SIG-M5 (cell line): ENCODE measurements at places on chromosomes 7 and 10.

DNA sequence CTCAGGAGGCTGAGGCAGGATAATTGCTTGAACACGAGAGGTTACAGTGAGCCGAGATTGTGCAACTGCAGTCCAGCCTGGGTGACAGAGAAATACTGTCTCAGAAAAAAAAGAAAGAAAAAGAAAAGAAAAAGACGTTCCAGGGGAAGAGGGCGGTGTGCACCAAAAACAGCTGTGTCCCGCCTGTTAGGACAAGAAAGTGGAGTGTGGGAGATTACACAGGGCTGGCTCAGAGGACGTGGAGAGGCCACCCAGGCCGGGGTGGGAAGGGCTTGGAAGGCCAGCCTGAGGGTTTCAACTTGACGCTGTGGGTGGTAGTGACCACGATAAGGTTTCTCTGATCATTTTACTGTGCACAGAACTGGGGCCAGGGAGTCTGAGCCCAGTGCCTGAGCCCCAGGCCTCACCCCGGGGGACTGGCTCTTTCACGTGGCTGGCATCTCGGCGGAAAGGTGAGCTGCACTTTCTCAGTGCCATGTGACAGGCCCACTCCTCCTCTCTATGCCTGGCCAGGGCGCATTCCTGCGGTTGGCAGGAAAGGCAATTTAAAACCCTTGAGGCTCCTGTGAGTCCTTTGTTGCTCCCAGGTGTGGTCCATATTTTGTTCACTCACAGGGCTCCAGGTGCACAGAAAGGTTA, 13.9 kb downstream of the RHBDD2 start:
- DNase-seq, result no peak

DNA sequence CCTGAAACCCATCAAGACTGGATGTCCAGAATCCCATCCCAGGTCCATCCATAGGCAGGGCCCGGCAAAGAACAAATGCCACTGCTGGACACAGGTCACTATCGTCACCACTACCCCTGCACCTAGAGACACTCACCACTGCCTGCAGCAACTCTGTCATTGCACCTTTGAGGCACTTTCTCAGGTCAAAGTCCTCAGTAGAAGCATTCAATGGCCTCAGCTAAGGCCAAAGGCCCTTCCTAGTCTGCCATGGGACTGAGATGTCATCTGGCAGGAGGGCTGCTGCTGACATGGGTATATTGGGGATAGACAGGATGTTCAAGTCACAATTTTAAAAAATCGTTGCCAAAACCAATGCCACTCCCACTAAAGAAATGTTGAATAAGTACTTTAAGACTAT, 58.7 kb downstream of the GPAM start:
- no peak for DNase-seq

GRCh38 chr7:45564485-45564884, 9.7 kb upstream of the ADCY1 start:
- no peak for DNase-seq

- no peak for DNase-seq
Observed at GRCh38 chr7:51326656-51327286, 10.2 kb upstream of the COBL start.

DNA sequence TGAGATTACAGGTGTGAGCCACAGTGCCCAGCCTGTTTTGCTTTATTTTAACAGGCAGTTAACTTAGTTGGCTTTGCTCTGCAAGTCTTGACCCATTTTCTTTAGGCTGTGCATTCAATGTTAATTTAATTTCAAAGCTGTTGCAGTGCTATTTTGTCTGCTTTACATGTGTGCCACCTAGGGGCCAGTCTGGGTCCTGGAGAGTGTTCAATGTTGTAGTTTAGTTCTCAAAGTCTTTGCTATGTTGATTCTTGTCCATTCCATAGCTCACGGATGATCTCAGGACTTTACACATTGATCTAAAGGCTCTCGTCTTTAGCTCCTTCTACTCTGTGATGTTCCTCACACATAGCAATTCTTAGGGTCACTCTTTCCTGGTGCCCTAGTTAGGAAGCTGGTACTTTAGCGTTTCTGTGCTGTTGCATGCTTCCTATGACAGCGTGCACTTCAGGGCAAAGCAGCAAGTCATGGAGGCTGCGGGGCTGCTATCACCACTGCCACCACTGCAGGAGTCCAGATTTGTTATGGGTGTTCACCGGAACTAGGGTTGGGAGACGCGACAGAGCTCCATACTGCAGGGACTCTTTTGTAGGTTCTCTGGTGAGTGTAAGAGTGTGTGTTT, 16.4 kb upstream of the ABCA13 start:
- no peak for DNase-seq

DNA sequence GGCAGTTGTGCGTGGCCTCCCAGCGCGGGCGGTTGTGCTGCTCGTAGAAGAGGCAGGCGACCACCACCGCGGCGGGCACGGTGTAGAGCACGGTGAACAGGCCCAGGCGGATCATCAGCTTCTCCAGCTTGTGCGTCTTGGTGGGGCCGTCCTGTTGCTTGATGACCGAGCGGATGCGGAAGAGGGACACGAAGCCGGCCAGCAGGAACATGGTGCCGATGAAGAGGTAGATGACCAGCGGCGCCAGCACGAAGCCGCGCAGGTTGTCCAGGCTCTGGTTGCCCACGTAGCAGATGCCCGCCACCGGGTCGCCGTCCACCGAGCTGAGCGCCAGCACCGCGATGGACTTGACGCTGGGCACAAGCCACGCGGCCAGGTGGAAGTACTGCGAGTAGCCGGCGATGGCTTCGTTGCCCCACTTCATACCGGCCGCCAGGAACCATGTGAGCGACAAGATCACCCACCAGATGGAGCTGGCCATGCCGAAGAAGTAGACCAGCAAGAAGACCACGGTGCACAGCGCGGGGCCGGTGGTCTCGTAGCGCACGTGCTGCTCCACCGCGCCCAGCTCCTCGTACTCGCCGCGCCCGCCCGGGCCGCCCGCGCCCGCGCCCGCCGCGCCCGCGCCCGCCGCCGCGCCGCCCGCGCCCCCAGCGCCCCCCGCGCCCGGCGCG, 2.2 kb downstream of the FZD8 start:
- DNase-seq, result no peak

GRCh38 chr7:155860840-155861479, 48.7 kb upstream of the SHH start:
- no peak for DNase-seq

DNA sequence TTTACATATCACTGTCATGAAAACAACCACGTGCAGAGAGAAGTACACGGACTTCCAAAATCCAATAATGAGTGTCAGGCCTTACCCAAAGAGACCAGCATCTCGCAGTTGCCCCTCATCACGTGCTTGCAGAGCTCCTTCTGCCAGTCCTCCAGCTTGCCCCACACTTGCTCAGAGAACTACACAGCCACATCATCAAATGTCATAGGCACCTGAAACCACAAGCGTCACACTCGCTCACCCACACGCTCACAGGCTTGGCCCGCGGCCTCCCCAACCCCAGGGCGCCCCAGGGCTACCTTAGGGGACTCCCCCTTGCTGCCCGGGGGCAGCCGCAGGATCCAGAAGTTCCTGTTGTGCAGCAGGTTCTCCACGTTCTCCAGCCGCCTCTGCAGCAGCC, 123.4 kb upstream of the ZNF746 start:
- DNase-seq, result no peak

DNA sequence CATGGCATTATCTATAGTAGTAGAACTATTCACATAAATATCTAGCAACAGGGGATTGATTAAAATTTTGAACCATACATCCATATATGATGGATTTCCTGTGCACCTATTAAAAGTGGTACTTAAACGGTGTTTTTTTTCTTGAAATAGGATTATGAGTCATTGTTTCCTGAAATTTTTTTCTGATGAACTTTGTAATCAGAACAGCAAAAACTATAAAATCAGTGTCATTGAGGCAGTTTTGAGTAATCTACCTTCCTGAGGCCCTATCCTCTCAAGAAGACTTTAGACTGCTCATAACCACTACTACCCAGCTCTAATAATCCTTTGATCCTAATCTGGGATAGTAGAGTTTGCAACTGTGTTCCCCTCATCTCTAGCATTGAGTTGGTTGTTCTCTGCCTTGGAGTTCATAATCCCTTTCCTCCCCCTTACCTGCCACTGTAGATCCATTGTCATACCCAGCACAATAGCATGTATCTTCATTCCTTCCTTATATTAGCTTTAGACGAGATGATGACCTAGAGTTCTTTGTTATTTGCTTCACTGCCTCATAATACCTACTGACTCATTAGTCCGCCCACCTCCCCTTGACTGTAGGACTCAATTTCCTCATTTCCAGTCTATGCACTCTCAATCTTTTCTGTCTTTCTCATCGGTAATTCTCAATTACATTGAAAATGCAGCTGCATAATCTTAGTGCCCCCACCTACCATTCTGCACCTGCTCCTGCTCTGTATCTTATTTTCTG, 133.4 kb downstream of the LRRC4 start:
- DNase-seq, result no peak

GRCh38 chr7:110296321-110296720, 794.6 kb upstream of the LRRN3 start:
- DNase-seq, result no peak
